ENCODE measurements at places on chromosomes 6 and 20.
A peak's percentile ranks its signal among the peaks of the same experiment; 100 is the strongest.

DNA sequence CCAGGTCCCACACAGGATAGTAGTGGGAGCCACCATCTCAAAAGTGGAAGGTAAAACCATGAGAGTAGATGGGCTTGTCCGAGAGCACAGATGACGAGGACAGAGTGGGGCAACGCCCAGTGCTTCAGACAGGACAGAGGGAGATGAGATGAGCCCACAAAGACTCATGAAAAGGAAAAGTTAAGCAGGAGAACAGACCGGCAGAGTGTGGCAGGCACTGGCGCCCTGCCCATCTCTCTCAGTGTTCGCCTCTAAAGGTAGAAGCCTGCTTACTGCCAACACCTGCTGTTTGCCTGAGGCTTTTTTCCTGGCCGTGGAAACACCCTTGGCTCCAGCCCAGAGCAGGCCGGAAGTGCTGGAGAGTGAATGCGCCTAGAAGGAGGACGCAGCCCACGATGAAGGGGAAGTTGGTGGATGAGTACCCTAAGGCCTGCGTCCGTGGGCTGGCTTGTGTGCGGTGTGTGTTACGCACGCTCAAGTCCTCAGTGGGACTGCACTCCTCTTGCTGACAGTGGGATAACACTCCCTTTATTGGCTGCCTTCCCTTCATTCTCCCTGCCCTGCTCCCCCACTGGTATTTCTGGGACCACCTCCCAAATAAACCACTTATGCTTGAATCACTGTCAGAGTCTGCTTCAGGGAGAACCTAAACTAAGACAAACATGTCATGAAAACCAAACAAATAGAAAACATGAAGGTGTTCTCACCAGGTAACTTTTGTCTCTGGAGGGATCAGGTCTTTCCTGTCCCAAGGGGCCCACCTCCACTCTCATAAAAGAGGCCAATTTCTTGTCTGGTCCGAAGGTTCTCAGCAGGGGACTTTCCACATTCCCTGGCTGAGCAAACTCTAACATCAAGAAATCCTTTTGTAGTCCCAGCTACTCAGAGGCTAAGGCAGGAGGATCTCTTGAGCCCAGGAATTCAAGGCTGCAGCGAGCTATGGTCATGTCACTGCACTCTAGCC lies 9.1 kb upstream of the FOXP4 start:
- no peak for DNase-seq

- DNase-seq = peak; percentile 96
Observed at GRCh38 chr6:3825851-3826581, 23.2 kb upstream of the FAM50B start.

DNA sequence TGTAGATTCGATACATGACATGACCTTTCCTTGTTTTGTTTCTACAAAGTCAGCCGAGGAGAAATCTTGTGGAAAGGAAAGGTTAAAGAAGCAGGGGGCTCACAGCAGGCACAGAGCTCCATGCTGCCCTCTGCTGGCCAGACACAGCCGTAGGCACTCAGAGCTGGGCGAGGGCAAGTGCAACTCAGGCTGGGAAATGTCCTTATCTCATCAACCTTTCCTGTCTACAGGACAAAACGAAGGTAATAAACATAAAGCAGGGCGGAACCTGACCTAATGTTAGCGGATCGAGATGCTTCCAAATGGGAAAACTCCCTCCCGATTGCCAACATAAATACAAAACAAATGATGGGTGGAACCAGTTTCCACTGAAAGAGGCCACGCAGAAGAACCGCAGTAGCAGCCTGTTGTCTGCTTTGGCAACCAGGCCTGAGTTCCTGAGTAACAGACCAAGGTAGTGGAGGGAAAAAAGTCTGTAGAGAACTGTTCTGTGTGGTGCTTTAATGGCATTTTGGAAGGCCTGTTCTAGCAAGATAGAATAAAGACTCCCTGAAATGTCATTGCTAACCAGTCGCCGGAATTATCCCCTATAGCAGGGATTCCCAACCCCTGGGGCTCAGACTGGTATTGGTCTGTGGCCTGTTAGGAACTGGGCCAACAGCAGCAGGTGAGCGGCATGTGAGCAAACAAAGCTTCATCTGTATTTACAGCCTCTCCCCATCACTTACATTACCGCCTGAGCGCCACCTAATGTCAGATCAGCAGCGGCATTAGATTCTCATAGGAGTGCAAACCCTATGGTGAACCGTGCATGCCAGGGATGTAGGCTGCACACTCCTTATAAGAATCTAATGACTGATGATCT lies 85.2 kb downstream of the MBOAT1 start:
- DNase-seq = peak; percentile 30

- DNase-seq = no peak
Observed at GRCh38 chr6:162068340-162068739, 659.2 kb downstream of the PRKN start.
